Mammary microvascular endothelial cell (primary cell): ENCODE measurements at places on chromosomes 12 and 14. TPM values are rescaled to one million over a fixed set of nuclear protein-coding genes. Genes with fewer than 3 reads are reported as not detected.

CYP46A1 gene
- total RNA-seq: 0.07 and 0.15 TPM in 2 replicates

PRKD1 gene
- 7.8 and 8.9 TPM in 2 replicates for total RNA-seq

ATP2A2 gene
- 118 and 130 TPM in 2 replicates for total RNA-seq

C12orf50 gene
- total RNA-seq: not detected in 2 replicates

CHST11 gene
- total RNA-seq: 6.7 and 8.6 TPM in 2 replicates

RND1 gene
- 4.1 and 5.3 TPM in 2 replicates for total RNA-seq
